T-helper 17 cell (primary cell): ENCODE measurements at places on chromosomes 5 and 9.

GRCh38 chr9:108665521-108666239 is 190.1 kb downstream of the ACTL7B start:
- no peak for DNase-seq

- no peak for DNase-seq
These were observed 504.4 kb upstream of the WWC1 start for GRCh38 chr5:167786871-167787578.

- no peak for DNase-seq
These were observed 367.8 kb upstream of the RIOK2 start for GRCh38 chr5:97550818-97551217.

DNA sequence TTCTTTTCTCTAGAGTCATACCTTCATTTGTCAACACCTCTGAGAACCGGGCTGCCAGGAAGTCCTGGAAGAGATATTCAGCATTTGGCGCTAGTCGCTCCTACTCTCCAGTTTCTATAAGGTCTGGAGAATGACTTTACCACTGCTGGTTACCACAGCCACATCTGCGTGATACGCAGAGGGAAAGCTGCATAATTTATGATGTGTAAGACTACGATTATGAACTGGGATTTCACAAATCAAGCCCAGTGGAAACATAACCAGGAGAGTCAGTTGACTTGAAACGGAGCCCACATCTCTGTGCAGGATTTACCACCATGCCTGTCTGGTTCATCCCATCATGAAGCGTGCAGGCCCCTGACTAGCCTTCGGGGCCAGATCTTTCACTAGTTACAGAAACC is 72.6 kb downstream of the FGF1 start:
- DNase-seq: no peak

- no peak for DNase-seq
These were observed 920.5 kb downstream of the TLE4 start for GRCh38 chr9:80492221-80492620.

- no peak for DNase-seq
These were observed 179.3 kb downstream of the CTNND2 start for GRCh38 chr5:11724940-11725339.

DNA sequence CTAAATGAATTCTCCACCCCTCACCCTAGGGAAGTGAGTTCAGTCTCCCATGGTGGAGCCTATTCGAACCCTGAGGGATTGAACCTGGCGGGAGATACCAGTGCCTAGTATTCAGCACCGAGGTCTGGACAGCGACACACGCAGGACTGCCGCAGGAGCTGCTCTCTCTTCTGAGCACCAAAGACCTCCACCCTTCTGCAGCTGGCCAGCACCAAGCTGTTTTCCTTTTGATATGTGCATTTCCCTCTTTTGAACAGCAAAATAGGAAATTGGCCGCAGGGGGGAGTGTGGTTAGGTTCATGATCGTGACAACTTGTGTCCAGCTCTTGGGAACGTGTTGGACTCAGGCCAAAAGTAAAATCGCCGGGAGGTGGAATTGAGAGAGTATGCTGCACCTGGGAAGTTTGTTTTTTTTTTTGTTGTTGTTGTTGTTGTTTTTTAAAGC is 1.2 kb upstream of the PCSK1 start:
- no peak for DNase-seq

DNA sequence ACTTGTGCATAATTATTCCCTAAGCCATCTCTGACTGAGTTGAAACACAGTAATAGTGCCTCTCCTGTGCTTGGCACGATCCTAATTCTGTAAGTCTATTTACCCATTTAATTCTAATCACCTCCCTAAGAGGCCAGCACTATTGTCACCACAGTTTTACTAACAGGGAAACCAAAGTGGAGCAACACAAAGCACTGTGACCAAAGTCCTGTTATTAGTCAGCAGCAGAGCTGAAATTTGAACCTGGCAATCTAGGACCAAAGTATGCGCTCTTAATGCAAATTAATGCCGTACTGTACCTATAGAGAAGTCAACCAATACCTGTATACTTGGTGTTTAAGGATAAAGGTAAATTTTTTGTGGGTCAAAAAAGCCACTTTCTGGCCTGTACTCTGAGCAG is 77.1 kb upstream of the CNTLN start:
- no peak for DNase-seq

DNA sequence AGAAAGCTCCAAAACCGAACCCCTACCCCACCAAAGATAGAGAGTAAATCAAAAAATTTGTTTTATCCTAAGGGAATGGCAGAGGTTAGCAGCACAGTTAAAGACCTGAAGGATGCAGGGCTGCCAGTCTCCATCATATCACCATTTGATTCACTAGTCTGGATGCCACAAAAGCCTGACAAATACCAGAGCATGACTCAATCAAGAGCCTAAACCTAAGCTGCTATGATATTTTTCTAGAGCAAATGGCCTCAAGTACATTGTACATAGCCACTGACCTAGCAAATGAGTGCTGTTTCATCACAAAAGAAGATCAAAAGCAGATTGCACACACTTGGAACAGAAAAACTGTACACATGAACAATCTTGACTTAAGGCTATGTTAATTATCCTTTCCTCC is 48.0 kb downstream of the DPYSL3 start:
- no peak for DNase-seq

GRCh38 chr5:75072061-75072460 is 19.7 kb upstream of the GCNT4 start:
- DNase-seq: no peak

- DNase-seq: no peak
These were observed 39.2 kb downstream of the PRUNE2 start for GRCh38 chr9:76866689-76867088.

GRCh38 chr5:136210259-136210658 is 17.3 kb upstream of the SMIM32 start:
- no peak for DNase-seq

GRCh38 chr5:92504346-92504745 is 1076.7 kb downstream of the NR2F1-AS1 start:
- no peak for DNase-seq

GRCh38 chr5:68313336-68313735 is 97.8 kb downstream of the PIK3R1 start:
- DNase-seq: no peak

DNA sequence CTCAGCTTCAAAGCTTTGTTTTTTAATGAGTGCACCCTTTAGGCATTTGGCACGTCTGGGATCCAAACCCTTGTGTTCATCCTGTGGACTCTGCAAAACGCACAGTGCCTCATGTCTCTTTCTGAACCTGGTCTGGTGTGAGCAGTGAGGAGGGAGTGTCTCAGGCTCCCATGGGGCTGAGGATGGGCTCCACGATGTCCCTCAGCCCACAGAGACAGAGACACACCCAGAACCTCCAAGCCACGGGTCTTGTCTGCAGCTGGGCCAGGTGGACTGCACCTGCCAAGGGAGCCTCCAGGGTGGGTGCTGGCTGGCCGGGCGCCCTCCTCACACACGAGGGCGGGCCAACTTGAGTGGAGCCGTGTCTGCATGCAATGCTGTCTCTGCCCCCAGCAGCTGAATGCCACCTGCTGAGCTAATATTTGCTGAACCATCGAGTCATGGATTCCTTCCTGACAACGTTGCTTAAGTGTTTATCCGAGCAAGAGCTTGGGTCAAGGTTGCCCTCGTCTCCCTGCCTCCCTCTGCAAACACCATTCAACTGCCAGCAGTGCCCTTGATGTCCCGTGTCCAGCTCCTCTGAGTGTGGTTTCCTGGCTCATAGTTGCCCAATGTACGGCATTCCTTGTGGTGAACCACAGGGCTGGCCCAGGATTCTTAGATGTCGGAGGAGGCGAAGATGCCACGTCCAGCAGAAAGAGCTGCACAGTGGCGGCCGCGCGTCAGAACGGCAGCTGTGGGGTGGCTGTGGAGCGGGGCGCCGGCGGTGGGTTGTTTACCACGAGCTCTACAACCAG is 31.4 kb upstream of the LPCAT1 start:
- DNase-seq: no peak

- no peak for DNase-seq
These were observed 61.4 kb upstream of the RUFY1 start for GRCh38 chr5:179488975-179489374.

DNA sequence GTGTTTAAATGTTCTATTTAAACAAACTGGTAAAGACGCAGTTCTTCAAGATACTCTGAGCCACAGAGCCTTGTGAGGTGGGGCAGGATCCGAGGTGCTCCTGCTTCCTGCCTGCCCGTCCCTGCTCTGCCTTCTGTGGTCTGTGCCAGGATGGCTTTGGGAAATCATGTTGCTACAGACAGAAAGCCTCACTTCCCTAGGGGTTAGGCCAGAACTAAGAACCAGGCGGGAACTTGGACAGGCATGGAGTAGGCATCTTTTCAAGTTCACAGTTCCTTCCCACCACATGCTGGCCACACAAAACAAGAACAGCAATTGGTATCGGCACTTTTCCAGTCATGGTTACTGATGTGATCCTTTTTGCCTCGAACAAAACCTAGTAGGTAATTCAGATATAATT is 67.7 kb upstream of the SPOCK1 start:
- DNase-seq: no peak

DNA sequence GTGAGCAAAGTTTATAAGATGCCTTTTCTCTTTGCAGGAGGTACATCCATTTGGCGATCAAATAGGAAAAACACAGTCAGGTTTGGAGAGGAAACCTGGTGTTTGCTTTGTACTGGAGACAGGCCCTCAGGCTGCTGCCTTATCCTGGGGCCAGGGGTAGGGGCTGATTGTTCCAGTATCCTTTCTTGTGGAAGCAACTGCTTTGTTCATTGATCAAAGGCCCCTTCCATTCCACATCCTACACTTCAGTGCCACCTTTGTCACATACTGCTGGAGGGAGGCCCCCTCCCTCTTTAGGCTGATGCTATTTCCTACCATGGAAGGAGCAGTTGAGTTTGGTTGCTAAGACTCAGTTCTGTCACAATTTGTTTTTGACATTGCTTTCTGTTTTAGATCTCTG is 778.1 kb downstream of the TLR4 start:
- no peak for DNase-seq

GRCh38 chr9:127580879-127581475 is 31.1 kb upstream of the STXBP1 start:
- DNase-seq: no peak

DNA sequence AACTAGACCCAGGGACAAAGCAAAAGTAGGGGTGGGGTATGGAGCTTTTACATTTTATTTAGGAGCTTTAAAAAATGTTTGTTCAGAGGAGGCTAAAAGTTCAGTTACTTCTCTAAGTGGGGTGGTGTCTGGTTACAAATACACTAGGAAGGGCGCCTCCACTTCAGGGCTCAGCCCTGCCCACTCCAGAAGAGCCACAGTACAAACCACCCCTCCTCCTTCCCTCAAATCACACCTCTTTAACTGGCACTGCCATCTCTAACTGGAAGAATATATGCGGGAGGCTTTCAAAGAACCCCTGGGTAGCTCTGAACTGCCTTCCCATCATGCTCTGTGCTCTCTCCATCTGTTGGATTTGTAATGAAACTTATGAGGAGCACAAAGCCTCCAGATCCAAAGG is 98.8 kb upstream of the NFIB start:
- DNase-seq: no peak

GRCh38 chr5:91282210-91282609 is 100.9 kb downstream of the ARRDC3 start:
- no peak for DNase-seq

- DNase-seq: no peak
These were observed 14.9 kb upstream of the TMEM252 start for GRCh38 chr9:68555437-68556150.

DNA sequence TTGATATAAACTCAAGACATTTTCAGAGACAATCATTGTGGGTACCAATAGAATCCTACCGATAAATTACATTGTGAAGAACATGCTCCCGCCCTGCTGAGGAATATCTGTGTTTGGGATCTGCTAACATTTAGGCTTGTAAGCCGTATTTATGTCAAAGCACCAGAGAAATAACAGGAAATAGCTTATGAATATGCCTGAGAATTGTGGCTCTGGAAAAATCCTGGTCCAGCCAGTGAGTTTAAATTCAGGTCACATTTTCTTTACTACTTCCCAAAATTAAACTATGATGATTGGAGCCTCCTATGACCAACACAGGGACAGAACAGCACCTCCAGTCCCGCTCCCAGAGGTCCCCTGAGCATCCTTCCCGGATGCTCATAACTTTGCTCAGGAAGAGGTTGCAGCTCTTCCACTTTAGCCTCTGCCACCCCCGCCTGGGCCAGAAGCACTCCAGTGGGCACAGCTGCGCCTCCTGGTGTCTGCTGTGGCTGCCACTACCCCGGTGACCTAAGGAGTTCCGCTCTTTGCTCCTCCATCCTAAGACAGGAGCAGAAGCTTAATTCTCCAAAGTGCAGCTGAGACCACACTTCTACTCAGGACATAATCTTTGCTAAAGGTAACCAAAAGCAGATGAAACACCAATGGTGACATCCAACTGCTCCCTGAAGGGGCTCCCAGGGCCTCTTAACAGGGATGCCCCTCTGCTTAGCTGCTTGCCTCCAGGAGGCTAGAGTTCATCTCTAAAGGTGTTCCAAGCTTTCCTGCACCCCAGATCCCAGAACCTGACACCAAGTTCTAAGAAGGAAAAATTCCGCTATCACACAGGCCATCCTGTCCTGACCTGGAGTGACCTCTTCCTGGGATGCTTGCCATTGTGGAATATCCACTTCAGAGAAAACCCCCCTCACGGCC is 58.8 kb downstream of the SLC1A1 start:
- no peak for DNase-seq

- no peak for DNase-seq
These were observed 353.9 kb upstream of the GRAMD2B start for GRCh38 chr5:126069329-126069728.

- DNase-seq: no peak
These were observed 36.5 kb upstream of the LRRC14B start for GRCh38 chr5:154826-155225.

DNA sequence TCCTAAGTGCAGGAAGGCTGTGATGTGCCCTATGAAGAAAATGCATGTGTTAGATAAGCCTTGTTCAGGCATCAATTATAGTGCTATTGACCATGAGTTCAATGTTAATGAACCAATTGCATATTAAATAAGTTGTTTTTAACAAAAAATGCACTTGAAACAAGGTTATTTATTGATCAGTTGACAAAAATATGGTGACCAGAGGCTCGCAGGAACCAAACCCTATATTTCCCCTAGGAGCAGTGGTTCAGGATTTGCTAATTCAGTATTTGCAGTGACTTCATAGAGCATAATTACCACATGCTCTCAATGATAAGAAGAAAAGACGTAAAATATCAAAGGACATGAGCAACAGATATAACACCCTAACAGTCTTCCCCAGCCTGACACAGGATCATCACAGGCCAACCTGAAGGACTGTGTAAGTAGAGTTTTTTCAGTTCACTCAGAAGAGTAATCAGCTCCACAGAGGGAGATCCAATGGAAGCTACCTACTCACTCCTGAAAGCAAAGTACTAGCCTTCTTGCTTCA is 92.3 kb downstream of the SEMA5A start:
- no peak for DNase-seq

DNA sequence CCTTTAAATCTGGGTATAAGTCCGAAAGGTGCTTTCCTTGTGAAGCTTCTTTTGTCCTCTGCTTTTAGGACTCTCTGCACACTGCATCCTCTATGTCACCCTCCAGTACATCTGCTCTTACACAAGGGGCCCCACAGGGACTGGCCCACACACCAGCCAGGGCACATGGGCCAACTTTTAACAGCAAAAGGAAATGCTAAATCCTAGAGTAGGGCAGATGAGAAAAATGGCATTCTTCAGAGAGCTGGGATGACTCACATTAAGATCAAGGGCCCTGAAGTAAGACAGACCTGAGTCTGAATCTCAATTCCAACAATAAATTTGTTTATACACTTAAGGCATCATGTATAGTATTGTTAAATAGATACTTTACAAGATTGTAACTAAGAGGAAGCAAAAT is 40.3 kb upstream of the CDKN2B start:
- no peak for DNase-seq

- DNase-seq: no peak
These were observed 54.3 kb upstream of the DMRT3 start for GRCh38 chr9:922171-922570.

GRCh38 chr5:181243564-181244343 is at the start of gene RACK1:
Gene RACK1 (minus strand): TSS chr5:181243906. CDS start chr5:181243800, 106 bp downstream.
- peak; percentile 80 for DNase-seq
